ENCODE measurements at places on chromosomes 7 and 10.
A peak's percentile ranks its signal among the peaks of the same experiment; 100 is the strongest.

DNA sequence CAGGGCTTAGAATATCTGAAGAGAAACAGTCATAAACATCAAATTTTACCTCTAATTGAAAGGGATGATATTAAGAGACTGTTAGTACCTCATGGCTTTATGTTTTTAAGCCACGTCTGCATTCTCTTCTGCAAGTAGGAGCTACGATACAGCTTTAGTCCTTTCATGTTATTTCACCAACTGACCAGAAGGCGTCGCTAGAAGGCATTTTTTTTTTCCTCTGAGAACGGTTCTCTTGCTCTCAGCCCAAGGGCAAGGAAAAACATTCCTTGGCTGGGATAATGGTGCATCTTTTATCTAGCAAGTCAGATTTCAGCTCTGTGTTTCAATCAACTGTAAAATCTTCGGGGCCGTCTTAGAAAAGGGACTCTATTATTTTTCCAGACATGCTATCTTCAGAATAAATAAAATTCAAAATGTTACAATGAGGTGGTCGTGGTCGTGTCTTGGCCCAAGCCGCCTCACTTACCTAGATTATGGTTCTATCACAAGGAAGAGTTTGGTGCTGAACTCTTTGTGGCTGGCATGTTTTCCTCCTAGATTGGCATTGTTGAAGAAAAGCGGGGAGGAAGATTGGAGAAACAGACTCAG lies 41.6 kb upstream of the LYZL2 start:
- peak; percentile 88 for DNase-seq

- DNase-seq = no peak
Measured at GRCh38 chr10:131239450-131239849, 72.1 kb downstream of the TCERG1L start.

- no peak for DNase-seq
Measured at GRCh38 chr10:48684792-48685623, at the start of gene WDFY4. WDFY4 (plus strand) TSS chr10:48684873; CDS start chr10:48709733, 24,860 bp downstream.

DNA sequence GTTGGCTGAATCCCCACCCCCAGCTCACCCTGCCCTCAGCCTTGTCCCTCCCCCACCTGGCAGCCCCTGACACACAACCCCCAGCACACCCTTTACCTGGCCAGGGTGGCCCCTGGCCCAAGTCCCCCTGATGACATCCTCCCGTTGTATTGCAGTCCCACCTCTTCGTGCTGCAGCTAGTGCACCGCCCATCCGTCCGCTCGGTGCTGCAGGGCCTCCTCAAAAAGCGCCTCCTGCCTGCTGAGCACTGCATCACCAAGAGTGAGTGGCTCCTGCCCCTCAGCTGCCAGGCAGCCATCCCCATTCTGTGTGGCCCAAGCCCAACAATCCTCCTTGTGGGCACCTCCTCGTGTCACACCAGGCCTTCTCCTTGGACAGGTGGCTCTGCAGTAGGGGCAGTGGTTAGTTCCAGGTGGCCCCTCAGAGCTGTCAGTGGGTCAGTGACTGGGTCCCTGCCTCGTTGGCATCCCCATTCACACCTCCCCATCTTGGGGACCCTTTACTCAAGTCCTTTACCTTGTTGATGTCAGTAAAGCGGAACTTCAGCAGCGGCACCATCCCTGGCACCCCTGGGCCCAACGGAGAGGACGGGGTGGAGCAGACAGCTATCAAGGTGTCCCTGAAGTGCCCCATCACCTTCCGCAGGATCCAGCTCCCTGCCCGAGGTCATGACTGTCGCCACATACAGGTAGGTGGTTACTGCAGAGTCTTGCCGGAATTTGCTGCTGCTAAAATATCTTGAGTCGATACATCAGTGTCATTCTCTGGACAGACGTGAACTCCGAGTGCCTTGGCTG lies 14.3 kb downstream of the ZMIZ2 start:
- DNase-seq = no peak

GRCh38 chr7:44973610-44974401 lies 5.0 kb downstream of the MYO1G start:
- no peak for DNase-seq

- DNase-seq = no peak
Measured at GRCh38 chr7:135102372-135102771, 45.5 kb upstream of the TMEM140 start.

- DNase-seq = peak; percentile 91
Measured at GRCh38 chr7:108104324-108104723, 25.8 kb downstream of the LAMB4 start.

DNA sequence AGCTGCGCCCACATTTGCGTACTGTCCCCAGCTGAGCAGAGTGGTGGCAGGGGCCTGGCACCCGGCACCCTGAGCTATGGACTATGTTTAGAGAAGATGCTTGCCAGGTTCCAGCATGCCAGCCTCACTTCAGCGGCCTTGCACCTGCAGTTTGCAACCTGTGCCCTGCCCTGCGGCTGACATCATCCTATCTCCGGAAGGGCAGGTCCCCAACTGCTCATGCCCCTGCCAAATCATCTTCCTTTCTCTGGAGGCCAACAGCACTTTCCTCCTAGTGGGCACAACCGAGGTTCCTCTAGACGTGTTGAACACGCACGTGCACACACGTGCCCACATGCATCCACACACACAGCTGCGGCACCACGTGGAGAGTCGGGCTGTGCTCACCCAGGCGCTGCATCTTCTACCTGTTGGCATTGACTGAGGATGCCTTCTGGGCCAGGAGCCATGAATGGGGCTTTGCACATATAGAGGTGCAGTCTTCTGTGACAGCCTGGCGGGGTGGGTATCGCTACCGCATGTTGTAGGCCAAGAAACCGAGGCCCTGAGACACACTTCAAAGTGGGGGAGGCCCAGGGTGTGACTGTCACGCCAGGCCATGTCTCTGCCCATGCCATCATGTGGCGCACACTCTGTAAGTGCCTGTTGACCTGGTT lies 24.5 kb downstream of the CNPY1 start:
- DNase-seq = no peak

DNA sequence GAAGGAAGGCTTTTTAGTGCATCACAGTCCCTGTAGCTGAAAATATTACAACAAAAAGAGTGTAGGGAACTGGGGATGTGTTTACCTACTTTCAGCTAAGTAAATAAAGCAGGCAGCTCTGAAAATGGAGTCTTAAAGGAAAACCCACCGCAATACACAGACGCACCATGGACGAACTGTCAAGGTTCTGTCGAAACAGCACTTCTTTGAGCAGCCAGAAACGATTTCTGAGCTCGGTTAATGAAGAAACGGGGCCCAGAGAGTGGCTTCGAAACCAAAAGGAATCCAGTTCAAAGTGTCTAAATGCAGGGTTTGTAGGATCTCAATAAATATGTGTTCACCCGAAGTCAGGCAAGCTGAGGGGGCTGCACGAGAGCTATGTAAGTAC lies 275.4 kb upstream of the NEBL start:
- no peak for DNase-seq

GRCh38 chr10:15624401-15625196 lies 95.1 kb downstream of the ITGA8 start:
- peak; percentile 48 for DNase-seq

GRCh38 chr10:113078282-113078907 lies 128.3 kb downstream of the TCF7L2 start:
- DNase-seq = no peak

- DNase-seq = no peak
Measured at GRCh38 chr7:144001543-144001942, 1.4 kb downstream of the OR6B1 start.

DNA sequence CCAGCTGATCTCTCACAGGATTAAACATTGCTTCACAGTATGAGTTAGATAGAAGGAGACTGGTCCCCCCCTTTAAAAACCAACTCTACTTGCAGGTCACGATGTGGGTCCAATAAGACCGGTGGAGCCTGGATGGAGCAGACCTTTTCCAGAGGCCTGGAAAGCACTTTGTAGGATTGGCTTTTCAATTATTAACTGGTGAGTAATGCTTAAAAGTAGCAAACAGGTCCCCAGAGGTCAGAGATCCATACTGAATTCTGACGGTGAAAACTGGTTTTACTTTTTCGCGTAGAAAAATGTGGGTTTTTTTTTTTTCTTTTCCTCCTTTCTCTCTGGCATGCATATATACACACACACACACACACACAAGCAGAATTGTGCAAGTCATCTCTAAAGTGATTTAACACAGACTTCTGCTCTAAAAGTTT lies 74.9 kb upstream of the OGDHL start:
- peak; percentile 6 for DNase-seq

DNA sequence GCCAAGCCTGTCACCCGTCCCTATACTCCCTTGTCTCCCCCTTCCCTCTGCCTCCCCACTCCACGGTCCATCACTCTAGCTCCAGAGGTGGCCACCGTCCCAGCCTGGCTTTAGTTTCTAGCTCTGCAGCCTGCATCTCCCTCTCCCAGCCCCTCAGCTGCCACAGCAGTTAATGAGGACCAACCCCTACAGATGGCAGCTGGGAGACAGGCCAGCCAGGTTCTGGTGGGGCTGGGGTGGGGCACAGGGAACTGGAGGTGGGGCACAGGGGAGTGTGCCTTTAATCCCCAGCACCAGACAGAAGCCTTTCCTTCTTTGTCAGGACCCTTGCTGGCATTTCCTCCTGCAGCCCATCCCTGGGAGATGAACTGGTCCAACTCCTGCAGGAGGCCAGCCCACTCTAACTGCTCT lies 21.1 kb downstream of the UNC5B start:
- DNase-seq = no peak

- DNase-seq = no peak
Measured at GRCh38 chr7:158581440-158582088, 6.1 kb downstream of the PTPRN2 start.

DNA sequence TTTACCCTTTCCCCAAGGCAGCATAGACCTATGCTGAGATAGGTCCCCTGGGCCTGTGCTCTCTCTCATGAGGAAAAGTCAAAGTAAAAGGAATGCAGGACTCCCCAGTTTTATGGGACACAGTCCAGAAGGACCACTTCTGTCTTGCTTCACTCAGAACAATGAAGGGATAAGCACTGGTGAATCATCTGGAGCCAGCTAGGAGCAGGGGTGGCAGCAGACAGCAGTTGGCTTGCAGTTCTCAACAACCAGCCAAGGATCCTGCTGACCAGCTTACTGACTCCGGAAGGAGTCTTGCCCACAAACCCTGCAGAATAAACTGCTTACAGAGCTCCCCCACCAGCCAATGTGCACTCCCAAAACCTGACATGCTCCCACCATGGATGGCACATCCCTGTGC lies 152.1 kb upstream of the GHITM start:
- no peak for DNase-seq

- DNase-seq = no peak
Measured at GRCh38 chr7:731440-732085, 4.5 kb upstream of the PRKAR1B start.

- DNase-seq = peak; percentile 9
Measured at GRCh38 chr7:138848056-138848980, 50.3 kb upstream of the ATP6V0A4 start.

- DNase-seq = no peak
Measured at GRCh38 chr10:49269523-49269922, 29.4 kb upstream of the C10orf71 start.

DNA sequence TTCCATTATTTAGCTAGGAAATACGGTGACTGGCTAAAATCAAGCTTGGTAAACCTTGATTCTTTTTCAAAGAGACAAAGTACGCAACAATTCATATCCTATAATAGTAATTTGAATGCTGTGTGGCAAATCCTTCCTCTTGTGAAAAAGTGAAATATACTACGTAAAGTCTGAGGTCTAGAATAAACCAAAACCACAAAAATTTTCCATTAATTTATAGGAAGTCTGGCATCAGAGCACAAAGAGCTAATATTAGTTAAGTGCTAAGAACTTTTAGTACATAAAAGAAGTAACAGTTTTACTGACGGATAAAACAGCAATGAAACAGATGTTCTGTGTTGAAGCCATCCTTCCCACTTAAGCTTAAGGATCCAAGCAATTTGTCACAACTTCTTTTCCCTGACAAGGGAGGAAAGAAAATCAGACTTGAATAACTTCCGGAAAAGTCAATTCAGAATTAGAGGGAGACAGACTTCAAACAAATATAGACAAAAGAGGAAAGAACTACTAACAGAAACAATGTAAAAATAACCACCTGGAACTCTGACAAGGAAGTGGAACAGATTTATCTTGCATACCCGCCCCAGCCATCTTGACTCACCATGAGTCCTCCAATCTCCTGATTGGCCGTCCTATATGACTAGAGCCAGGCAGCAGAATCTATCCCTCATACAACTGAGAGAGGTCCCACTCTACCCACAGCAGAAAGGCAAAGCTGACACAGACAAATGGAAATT lies 34.6 kb downstream of the RHEB start:
- DNase-seq = peak; percentile 86

GRCh38 chr7:138477081-138477578 lies 17.1 kb downstream of the TRIM24 start:
- no peak for DNase-seq

GRCh38 chr10:56360583-56360966 lies 484 bp downstream of the ZWINT start:
- DNase-seq = no peak

GRCh38 chr7:139023076-139023475 lies 12.8 kb downstream of the ZC3HAV1L start:
- DNase-seq = no peak

DNA sequence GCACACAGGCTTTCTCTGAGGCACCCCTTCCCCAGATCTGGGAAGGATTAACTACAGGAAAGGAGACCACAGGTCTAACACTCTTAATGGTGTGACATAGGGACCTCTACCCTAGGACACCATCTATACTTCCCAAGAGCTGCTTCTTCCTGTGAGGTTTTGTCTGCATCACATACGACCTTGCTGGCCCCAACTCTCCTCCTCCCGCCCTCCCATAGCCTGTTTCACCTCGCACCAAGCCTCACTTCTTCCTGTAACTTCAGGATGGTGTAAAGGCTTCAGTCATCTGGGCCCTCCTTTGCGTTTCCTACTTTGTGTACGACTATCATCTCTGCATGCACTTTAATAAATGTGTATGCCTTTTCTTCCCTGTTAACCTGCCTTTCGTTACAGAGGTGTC lies 274.3 kb downstream of the KLF6 start:
- no peak for DNase-seq

DNA sequence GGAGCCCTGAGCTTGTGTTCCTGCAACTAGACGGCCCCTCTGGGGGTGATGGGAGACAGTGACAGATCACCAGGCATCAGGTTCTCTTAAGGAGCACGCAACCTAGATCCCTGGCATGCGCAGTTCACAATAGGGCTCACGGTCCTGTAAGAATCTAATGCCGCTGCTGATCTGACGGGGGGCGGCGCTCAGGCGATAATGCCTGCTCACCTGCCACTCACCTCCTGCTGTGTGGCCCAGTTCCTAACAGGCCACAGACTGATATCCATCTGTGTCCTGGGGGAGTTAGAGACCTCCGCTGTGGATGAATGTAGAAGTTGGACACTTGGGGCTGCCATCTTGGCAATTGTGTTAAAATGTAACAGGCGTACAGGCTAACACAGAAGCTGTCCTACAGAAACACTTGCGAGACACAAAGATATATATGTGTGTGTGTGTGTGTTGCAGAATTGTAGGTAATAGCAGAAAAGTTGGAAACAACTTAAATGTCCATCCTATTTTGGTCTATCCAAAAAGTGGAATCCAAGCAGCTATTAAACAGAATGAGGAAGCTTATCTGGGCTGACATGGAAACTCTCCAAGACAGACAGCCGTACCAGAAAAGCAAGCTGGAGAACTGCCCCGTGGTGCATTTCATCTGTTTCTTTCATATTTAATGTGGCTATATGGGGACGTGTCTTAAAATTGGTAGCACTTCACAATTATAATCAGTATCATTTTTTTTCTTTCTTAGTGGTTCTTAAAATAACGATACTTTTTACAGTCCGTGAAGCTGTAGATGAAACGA lies 82.8 kb downstream of the MKI67 start:
- no peak for DNase-seq

- DNase-seq = peak; percentile 68
Measured at GRCh38 chr10:9209105-9209798, 1154.8 kb downstream of the GATA3 start.

GRCh38 chr7:23454881-23455526 lies 15.3 kb downstream of the IGF2BP3 start:
- no peak for DNase-seq

GRCh38 chr7:139887992-139888481 lies 59.0 kb downstream of the TBXAS1 start:
- no peak for DNase-seq
